ENCODE measurements at places on chromosomes 12 and 14.

- DNase-seq = no peak
These were observed 19.8 kb downstream of the TMEM253 start for GRCh38 chr14:21120686-21121085.

- no peak for DNase-seq
These were observed 79.2 kb downstream of the ASCL1 start for GRCh38 chr12:103036581-103037214.

GRCh38 chr12:107607464-107608392 lies 77.9 kb upstream of the PWP1 start:
- DNase-seq = peak; percentile 65

DNA sequence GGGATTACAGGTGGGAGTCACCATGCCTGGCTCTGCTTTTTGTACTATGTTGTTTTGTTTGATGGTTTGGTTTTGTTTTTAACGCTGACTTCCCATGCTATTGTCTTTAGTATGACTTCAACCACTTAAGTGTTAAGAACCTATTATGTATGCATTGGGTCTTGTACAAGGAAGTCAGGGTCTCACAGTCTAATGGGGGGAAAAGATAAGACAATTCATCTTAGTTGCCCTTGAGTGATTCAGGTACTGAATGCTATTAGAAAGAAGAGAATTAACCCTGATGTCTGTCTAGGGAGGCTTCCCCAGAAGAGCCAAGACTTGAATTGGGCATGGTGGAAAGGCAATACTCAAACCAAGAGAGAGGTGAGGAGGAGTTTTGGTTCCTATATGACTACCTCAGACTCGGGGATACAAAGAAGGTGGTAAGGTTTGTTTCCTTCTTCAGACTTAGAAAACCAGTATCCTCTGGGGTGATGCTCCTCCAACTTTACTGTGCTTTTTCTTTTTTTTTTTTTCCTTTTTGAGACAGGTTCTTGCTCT lies 64.6 kb downstream of the SUSD6 start:
- DNase-seq = no peak

Data from M059J (cell line).